ENCODE measurements at places on chromosomes 6 and 20. TPM values are rescaled to one million over a fixed set of nuclear protein-coding genes. Genes with fewer than 3 reads are reported as not detected.

- peaks cover 18% of the 10 kb centered on the region for H3K27me3 ChIP-seq
- H3K36me3 ChIP-seq, result no peaks in the 10 kb centered on the region
- DNase-seq, result no peak
- no peak overlapping the region for H3K4me3 ChIP-seq
- H3K27ac ChIP-seq, result no peak overlapping the region
These were observed 121.9 kb upstream of the CD93 start for GRCh38 chr20:23207826-23208540.

- peaks cover 25% of the 10 kb centered on the region for H3K27me3 ChIP-seq
- no peak for DNase-seq
- H3K4me1 ChIP-seq, result peaks cover 11% of the 10 kb centered on the region
- H3K36me3 ChIP-seq, result no peaks in the 10 kb centered on the region
These were observed 39.0 kb downstream of the HLA-A start for GRCh38 chr6:29981211-29981812.

KIAA0408 gene
- total RNA-seq, result 6.6 TPM

GRCh38 chr6:159919011-159919511, 28.3 kb downstream of the MAS1 start:
- DNase-seq, result no peak
- H3K36me3 ChIP-seq, result peaks cover under 1% of the 10 kb centered on the region
- H3K4me3 ChIP-seq, result no peak overlapping the region
- H3K27ac ChIP-seq, result no peak overlapping the region
- H3K27me3 ChIP-seq, result peaks cover 4% of the 10 kb centered on the region

DNA sequence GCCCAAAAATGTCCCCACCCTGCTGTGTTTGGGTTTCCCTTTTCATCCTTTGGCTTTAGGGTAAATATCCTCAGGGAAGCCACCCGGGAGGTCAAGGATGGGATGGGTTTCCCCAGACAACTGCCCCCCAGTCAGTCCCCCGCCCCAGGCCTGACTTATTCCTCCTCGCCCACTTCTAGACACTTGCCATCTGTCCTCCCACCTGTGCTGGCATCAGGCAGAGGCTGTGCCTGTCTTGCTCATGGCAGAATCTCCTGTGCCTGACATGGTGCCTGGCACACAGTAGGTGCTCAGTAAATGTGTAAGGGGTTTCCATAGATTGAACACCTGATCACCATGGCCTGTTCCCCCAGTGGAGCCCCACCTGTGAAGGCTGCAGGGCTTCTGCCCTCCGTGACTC, 141.8 kb downstream of the PHACTR3 start:
- no peak for DNase-seq
- H3K4me1 ChIP-seq, result no peaks in the 10 kb centered on the region
- no peak overlapping the region for H3K4me3 ChIP-seq
- no peaks in the 10 kb centered on the region for H3K27me3 ChIP-seq
- H3K36me3 ChIP-seq, result no peaks in the 10 kb centered on the region
- H3K27ac ChIP-seq, result no peak overlapping the region
